ENCODE measurements at places on chromosomes 16 and 17. TPM values are rescaled to one million over a fixed set of nuclear protein-coding genes. Genes with fewer than 3 reads are reported as not detected.

FBXL16 gene
- 85.1 TPM for total RNA-seq

RPUSD1 gene
- 28.5 TPM for total RNA-seq

PSMC3IP gene
- 12.0 TPM for total RNA-seq

PTX4 gene
- 2.2 TPM for total RNA-seq

ZFHX3 gene
- 6.8 TPM for total RNA-seq

PLCD3 gene
- total RNA-seq: 6.2 TPM

PARD6A gene
- 18.7 TPM for total RNA-seq

GRAP gene
- total RNA-seq: 0.64 TPM

HSF5 gene
- total RNA-seq: 0.10 TPM

C17orf78 gene
- not detected for total RNA-seq

TBC1D3I gene
- total RNA-seq: 3.0 TPM

TEFM gene
- total RNA-seq: 12.8 TPM

UBFD1 gene
- 103 TPM for total RNA-seq

KPNA2 gene
- total RNA-seq: 223 TPM

ABCC3 gene
- not detected for total RNA-seq

ITGAL gene
- total RNA-seq: not detected

CMTR2 gene
- total RNA-seq: 14.7 TPM

KRTAP1-1 gene
- total RNA-seq: not detected

ST6GALNAC2 gene
- 0.32 TPM for total RNA-seq

PYDC1 gene
- not detected for total RNA-seq

IRX6 gene
- not detected for total RNA-seq

TMC8 gene
- total RNA-seq: not detected

CACNG1 gene
- total RNA-seq: not detected

RAB11FIP4 gene
- total RNA-seq: 103 TPM

RND2 gene
- 75.8 TPM for total RNA-seq

OR3A3 gene
- total RNA-seq: not detected
